Anterior cingulate cortex (tissue), 58 donors: ENCODE measurements at places on chromosomes 2 and 18.

GRCh38 chr18:21557607-21558253 is 42.8 kb downstream of the ESCO1 start:
- DNase-seq, result no peak

DNA sequence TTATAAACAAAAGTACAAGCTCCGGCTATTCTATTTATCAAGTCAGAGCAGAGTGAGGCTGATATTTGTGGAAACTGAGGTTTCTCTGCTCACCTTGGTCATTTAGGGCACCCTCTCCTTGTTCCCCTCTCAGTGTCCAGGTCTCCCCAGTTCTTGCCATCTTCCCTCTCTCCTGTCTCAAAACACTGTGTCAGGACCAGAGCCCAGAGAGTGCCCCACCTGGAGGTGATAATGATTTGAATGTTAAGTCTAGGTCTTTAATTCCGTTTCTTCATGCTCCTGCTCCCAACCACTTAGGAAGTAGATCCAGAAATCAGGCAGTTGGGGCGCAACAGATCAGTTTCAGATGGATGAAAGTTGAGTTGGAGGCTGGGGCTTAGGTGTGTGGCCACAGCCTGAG is 9.2 kb upstream of the ADCY3 start:
- no peak for DNase-seq

DNA sequence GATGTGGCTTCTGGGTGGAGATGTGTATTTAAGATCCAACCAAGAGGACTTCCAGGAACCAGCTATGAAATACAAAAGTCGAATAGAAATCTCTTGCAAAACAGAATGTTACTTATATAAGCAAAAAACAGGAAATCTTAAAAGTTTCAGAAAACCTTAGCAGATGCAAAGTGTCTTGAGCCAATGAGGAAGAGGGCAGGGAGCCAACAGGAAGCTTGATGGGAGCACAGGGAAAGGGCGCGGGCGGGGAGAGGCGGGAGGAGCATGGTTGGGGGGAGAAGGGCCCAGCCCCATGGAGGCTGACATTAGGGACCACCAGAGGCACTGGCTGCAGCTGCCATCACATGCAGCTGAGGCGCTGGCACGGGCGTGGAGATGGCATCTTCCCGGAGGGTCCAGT is 203.3 kb downstream of the SNTG2 start:
- no peak for DNase-seq

- no peak for DNase-seq
Measured at GRCh38 chr2:197674060-197674459, 1.3 kb downstream of the RFTN2 start.

DNA sequence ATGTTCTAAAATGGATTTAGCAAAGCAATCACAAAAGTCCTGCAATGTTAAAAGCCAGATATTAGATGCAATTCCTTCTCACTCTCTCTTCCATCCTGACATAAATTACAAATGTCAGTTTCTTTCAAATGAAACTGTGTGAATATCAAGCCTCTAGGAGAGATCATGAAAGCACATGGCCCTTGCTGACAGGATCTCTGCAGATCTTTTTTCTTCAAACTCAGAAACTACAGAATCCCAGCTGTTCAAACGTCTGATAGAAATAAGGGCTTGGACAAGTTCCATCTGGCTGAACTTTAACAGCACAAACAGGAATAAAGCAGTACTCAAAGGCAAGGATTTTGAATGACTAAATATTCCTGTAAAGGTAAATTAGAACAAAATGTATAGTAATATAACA is 47.6 kb downstream of the PDE1A start:
- no peak for DNase-seq

DNA sequence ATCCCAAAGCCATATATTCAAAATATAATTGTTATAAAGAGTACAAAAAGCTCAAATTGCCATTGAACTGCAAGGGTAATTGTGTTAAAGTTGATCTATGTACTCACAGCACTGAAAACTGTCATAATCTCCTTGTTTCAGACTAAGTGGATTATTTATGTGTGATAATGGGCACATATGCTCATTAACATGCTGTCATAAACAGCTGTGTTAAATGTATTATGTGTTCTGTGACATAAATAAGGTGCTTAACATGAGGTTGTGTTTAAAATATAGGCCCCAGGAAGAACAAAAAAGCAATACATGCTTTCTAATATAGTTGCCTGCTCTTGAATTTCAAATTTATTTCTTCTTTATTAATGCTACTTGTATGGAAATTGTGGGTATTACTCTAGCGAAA is 409.5 kb downstream of the DCC start:
- DNase-seq, result no peak

DNA sequence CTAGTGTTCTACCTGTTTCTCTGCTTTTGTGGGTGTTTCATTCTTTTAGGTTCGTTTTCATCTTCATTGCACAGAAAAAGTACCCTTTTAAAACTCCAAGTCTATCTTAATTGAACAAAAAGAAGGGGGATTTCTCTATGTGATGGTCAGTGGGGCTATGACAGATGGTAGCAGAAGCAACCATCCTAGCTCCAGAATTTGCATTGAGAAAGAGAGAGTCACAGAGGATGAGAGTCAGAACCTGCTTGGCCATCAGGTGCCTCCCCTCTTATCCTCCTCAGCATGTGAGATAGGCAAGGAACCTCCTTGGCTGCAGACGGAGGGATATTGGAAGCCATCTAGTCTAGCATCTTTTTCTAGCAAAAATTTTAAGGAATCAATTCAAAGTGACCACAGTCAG is 398.0 kb upstream of the DCC start:
- no peak for DNase-seq
